ENCODE measurements at places on chromosomes 3 and 15.

GRCh38 chr3:33006081-33006480 lies 54.6 kb downstream of the CCR4 start:
- DNase-seq = no peak

- no peak for DNase-seq
Measured at GRCh38 chr3:141257961-141258360, 26.3 kb downstream of the PXYLP1 start.

DNA sequence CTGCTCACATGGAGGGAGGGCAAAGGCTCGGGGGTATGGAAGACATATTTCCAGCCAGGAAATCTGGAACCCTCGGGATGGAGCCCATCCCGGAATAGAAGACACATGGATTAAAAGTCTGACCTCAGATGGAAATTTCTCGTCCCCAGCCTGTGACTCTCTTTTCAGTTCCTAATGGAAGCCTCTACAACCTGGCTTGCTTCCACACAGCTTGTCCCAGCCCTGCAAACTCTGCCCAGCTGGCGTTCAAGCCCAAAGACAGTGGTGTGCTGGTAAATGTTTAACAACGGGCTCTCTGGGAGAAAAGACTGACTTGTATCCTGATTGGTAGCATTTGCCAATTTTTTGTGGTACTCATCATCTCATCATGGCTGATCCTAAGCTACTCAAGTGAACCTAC lies 35.6 kb upstream of the TLE3 start:
- DNase-seq = no peak

- no peak for DNase-seq
Measured at GRCh38 chr3:197021231-197021630, 8.4 kb downstream of the MELTF start.

GRCh38 chr15:100332231-100332630 lies 9.5 kb downstream of the ADAMTS17 start:
- no peak for DNase-seq

- no peak for DNase-seq
Measured at GRCh38 chr3:123773681-123774431, 110.3 kb downstream of the MYLK start.

GRCh38 chr3:124600765-124601164 lies 129.5 kb upstream of the UMPS start:
- DNase-seq = no peak

DNA sequence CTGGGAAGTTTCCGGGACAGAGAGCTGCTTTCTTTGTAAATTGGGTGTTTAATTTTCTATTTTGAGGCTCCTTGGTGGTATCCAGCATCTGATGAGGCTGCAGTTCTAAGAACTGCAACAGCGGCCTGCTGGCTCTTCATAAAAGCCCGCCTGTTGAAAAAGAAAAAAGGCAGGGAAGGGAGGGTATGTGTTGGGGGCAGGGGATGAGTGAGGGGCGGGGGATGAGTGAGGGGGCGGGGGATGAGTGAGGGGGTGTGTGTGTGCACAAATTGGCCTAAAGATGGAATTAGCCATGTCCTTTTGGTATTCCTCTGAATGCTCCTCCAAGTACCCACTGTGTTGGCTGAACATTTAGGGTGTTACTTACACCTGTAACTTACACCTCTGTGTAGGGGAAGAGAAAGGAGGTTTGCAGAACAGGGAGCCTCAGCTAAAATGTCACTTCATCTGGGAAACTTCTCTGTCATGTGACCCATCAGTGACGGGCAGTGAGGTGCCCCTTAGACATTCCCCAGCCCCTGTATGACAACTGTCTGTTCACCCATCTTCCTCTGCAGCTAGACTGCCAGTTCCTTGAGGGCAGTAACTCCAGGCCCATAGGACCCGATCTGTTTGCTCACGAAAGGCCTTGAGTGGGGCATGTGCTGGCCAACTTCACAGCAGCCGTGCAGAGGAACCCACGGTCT lies 57.6 kb downstream of the LRIG1 start:
- DNase-seq = no peak

DNA sequence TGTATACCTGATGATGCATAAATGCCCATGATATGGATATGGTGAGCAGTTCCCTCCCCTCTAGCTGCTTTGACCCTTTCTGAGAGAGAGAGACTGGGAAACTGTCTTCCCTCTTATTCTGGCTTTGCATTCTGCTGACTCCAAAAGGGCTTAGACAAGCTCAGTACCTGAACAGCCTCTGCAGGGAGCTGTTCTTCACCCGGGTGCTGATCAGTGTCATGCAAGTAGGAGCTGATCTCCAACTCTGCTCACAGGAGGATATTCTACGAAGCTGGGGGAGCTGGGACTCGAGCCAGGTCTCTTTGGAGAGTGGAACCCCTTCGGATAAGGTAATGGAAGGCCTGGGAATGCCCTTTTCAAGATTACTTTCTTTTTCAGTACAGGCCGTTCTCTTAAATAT lies 237.1 kb downstream of the RYR3 start:
- no peak for DNase-seq

- peak; percentile 38 for DNase-seq
Measured at GRCh38 chr3:16311960-16312451, 47.0 kb downstream of the OXNAD1 start.

- DNase-seq = no peak
Measured at GRCh38 chr15:76149291-76149915, 89.6 kb downstream of the TMEM266 start.

GRCh38 chr15:80953953-80954778 lies 35.5 kb downstream of the MESD start:
- DNase-seq = no peak

DNA sequence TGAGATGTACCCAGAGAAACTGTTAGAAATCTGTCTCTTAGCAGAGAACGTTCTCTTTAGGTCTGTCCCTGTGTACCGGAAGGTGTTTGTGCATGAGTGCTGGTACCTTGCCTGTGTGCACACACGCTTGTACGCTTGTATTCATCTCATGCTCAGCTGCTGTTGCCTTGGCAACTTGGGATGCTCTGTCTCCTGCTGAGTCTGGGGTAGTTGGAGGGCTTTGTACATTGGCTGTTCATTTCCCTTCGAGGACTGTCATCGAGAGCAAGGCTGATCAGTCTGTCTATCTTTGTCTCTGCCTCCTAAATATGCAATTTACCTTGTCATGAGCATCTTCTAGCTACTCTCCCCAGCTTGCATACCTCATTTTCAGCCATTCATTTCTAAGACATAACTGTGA lies 147.2 kb downstream of the SLCO3A1 start:
- DNase-seq = no peak

DNA sequence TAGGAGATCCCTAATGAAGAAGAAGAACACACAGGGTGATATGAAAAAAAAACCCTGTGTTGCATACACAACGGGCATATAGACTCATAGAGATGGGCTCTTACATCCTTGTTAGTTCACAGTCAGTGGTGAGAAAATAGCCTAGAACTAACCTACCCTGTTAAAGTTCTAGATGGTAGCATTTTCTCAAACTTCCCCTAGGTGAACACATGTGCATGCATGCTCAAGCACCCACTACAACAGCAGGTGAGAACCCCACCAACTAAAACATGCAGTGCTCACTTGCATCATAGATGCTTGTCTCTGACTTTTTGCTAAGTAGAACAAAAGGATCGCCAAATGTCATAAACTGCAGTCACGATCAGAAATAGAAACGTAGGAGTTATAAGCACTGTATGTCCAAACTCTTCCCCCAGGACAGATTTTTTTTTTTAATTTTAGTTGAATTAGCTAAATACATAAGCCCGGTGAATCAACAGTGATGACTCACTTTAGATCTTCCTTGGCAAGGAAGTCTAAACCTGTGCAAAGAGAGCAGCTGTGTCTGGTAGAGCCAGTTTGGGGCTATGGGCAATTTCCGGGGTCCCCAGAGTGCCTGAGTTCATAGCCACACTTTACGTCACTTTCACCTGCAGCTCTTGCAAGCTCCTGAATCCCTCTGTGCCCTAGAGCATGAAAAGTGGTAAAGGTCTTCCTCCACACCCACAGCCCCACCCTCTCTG lies 96.2 kb upstream of the SEMA6D start:
- DNase-seq = no peak

DNA sequence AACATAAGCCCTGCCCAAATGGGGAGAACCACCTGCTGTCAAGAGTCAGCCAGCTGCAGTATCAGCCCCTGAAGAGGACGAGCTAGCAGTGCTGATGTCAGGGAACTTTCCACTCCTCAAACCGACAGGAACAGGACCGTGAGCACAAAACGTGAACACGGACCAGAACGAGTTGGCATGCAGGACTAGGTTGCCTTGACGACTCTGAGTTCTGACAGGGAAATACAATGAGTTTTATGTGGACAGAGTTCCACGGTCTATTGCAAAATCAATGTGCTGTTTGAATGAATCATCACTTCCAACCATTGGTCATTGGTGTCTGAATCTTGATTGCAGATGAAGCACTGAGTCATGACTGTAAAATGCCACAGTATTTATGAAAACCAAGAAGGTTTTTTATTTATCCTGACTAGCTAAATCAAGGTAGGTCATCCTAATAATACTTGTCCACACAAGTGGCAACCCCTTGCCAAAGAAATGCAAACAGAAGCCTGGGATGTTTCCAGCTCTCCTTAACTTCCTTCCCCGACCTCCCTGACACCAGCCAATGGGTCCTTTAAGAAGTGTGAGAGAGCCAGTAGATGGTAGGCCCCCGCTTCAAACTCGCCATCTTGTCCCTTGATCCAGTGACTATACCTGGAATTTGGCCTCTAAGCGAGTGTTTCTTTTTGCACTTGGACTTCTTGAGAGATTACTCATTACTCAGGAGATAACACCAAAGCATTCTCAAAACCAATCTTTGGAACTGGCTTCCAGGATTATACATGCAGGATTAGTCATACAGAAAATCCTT lies 119.6 kb downstream of the ASB7 start:
- DNase-seq = no peak

- no peak for DNase-seq
Measured at GRCh38 chr3:177263615-177264368, 66.5 kb upstream of the TBL1XR1 start.

- no peak for DNase-seq
Measured at GRCh38 chr15:79615754-79616153, 183.6 kb downstream of the MINAR1 start.

- DNase-seq = no peak
Measured at GRCh38 chr3:77042882-77043281, 3.0 kb downstream of the ROBO2 start.

DNA sequence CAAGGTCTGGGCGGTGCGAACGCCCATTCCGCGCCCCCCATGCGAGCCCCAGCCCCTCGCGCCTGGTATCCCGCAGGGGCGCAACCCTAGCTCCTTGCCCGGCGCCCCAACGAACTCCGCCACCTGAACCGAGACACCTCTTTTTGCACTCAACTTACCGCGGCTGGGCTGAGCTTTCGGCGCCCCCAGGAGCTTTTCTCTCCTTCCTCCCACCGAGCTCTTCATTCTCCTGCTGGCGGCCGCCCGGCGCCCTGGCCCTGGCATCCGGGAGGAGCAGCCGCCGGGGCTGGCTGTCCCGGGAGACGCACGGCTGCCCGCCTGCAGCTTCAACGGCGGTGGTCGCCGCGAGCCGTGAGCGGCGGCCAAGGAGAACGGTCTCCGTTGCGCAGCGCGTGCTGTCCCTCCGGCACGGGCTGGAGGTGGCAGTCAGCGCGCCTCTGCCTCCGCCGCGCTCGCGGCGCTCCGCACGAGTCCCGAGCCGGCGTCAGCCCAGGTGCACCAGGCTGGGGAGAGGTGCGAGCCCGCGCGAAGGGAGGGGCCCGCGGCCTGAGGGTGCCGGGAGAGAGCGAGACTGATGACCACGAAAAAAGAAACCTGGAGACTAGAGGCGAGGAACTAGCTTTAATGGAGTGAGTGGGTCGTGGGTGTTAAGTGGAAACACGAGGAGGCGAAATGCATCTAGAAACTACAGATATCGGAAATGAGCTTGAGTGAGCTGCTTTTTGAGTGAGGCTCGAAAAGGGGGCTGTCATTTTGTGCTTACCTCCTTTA lies 621.5 kb upstream of the ZNF385D start:
- DNase-seq = no peak

DNA sequence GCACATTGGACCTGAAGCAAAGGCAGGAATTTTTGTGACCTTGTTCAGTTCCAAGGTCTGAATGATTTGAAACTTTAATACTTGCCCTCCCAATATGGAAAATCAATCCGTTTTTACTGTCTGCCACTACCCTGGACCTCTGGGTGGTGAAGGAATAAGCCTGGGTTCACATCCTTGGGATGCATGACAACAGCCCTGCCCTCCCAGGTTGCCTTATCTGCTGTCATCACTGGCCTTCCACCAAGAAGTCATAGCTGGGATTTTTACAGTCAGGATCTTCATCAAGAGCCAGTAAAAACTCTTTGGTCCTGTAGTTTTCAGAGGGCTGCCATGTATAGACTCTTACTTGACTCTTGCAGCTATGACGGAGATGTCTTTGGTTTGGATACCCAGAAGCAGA lies 128.6 kb downstream of the MYLK start:
- no peak for DNase-seq

GRCh38 chr3:37943126-37943525 lies 47.5 kb upstream of the VILL start:
- DNase-seq = no peak

DNA sequence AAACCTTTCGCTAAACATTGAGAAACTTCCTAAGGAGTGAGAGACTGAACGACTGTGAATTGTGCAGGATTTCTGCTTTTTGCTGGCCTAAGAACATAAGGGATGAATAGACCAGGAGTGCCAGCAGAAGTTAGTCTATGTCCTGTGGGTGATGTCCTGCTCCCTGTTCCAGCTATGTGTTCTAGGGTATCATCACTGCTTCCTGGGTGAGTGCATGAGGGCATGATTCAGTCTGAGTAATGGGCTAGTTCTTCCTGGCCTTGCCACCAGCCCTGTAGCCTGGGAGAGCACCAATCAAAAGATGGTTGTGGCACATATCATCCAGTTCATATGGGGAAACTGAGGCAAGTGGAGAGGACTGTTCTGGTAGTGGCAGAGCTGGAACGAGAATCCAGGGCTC lies 153.9 kb upstream of the TPM1 start:
- no peak for DNase-seq

DNA sequence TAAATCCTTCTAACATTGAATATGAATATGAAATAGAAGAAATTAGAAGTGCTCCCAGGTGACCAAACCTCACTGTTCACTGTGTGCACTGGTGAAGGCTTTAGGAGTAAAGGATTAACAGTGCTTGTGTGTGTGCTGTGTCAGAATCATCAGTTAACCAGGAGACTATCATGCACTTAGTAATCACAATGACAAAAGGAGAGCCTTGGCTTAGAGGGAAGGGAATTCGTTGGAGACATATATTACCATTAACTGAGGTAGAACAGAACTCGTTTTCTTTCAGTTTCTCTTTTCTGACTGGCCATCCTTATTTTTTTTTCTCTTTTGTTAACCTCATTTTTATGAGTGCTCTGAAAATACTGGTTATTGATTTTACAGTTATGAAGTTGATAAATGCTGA lies 213.3 kb upstream of the GBE1 start:
- DNase-seq = no peak

DNA sequence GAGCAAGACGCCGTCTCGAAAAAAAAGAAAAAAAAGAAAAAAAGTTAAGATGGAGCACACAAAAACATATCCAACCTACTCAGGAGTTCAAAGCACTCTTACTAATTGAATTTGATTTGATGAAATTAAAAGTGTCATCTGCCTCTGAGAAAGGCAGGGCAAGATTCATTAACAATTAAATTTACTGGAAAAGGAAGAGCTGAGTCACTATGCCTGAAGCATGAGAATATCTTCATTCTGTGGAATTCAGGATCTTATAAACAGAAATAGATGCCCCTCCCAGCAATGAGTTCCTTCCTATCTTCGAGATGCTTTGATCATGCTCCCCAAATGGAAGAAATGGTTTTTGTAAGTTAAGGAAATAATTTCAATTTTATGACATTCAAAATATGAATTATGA lies 61.0 kb upstream of the ST3GAL6 start:
- no peak for DNase-seq

GRCh38 chr15:101521591-101521990 lies 32.1 kb upstream of the PCSK6 start:
- DNase-seq = no peak

- no peak for DNase-seq
Measured at GRCh38 chr3:4322635-4323034, 19.5 kb downstream of the SETMAR start.
